HT1080 (cell line): ENCODE measurements at places on chromosomes 16 and 17.

- no peak for DNase-seq
These were observed 128.1 kb downstream of the AIPL1 start for GRCh38 chr17:6306820-6307219.

- DNase-seq: peak; percentile 53
These were observed 22.9 kb upstream of the C16orf87 start for GRCh38 chr16:46853713-46854443.

DNA sequence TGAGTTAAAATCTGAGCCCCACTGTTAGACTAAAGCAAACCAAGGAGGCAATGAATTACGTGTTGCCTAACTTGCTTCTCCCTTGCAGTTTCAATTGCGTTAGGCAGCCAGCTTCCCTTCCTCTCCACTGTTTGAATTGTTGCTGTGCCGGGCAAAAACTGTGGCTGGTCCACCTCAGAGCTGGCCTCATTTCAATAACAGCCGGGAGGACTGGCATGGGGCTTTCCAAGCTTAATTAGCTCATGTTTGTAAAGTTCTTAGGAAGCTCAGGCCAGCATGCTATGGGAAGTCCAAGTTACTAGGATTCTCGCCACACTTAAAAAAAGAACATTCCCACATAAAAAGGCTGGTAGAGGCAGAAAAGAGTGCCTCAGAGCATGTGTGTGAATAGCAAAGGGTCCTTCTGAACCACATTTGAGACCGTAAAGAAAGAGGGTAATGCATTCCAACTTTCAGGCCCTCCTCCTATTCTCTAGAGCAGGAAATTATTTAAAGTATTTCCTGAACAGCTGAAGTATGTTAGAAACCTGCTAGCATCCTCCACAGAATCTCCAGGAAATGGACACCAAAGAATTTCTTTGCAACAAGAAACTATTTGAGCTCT, 79.0 kb upstream of the SMURF2 start:
- peak; percentile 42 for DNase-seq

DNA sequence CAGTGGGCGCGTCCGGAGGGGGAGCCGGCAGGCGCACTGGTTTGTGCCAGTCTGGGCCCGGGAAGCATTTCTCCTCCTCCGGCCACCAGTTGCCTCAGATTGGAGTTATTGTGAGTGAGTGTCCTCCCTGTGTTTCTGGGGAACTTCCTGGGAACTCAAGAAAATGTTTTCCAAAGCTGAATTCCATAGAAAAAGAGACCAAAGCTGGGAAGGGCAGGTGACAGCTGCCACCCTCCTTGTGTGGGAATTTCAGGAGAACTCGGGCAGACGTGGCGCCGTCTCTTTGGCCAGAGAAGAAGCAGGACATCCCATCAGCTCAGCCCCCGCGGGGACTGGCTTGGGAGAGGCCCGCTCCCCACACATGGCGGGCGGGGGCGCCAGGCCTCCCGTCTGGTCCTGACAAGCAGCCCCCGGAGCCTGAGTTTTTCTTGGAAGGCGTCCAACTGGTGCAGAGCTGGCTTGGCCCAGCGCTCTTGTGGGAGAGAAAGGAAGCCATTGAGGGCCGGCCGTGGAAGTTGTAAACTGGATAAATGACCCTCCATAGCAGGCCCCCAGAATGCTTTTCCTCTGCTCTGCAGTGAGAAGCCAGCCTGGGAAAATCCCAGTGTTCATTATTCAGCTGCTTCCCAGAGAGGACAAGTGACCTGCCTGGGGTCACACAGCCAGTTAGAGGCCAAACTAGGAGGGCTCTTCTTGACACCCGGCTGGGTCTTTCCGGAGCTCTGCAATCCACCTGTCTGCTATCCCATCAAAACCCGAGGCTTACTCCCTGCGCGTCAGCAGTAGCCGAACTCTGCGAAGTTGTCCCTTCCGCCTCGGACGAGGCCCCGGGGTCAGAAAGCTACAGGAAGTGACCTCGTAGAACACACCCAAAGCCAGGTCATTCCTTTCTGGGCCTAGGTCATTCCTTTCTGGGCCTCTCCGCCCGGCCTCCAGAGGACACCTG, 39.2 kb upstream of the GSE1 start:
- DNase-seq: no peak

- no peak for DNase-seq
These were observed 20.4 kb downstream of the SDK2 start for GRCh38 chr17:73623818-73624217.

DNA sequence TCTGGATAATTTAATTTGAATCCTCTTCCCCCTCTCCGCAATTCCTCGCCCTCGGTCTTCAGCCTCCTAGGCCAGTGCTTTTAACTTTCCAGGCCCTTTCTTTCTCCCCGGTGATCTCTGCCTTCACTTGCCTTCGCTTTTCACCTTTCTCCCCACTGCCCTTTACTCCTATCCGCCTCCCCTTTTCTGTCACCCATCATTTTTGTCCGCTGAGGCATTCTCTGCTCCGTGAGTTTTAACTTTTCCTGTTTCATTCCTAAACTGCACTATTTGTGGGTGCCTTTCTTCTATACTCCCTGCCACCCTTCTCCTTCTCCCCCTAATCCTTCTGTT, 729 bp downstream of the LONP2 start:
- no peak for DNase-seq

DNA sequence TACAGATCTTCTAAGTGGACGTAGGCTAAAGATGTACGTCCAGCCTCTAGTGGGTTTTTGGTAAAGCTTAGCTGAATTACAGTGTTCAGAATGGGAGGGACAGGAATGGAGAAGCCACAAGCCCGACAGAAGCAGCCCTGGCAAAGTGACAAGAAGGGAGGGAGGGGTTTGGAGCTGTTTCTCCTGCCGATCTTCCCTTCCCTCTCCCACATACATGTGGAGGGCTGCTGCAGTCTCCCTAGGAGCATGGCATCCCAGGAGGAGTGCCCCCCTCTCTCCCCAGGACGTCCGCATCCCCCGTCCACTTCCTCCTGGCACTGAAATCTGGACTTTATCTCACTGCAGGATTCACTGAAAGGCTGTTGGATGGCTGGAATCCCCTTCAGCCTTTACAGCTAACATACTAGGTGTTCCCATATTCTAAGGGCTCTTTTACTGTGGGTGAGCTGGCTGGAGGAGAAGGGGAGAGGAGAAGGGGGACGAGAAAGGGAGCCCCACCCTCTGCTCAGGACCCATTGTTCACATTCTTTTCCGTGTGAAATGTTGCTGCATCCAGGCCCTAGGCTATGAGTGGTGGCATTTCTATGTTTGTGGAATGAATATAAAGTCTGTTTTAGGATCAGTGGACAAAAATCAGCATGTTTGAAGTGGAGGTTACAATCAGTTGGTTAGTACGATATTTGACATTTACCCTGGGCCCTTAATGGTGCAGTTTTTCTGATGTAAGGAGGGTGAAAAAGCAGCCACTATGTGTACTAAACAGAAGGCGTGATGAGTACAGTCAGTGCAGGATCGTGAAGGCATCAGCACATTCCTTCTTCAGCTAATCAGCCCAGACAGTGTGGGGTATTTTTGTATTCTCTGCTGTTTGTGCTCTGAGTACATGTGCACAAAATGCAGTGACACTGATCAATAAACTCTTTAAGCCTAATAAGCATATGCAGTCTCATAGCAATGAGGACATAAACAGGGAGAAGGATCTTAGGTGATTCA, 94.6 kb downstream of the SPECC1 start:
- DNase-seq: no peak

DNA sequence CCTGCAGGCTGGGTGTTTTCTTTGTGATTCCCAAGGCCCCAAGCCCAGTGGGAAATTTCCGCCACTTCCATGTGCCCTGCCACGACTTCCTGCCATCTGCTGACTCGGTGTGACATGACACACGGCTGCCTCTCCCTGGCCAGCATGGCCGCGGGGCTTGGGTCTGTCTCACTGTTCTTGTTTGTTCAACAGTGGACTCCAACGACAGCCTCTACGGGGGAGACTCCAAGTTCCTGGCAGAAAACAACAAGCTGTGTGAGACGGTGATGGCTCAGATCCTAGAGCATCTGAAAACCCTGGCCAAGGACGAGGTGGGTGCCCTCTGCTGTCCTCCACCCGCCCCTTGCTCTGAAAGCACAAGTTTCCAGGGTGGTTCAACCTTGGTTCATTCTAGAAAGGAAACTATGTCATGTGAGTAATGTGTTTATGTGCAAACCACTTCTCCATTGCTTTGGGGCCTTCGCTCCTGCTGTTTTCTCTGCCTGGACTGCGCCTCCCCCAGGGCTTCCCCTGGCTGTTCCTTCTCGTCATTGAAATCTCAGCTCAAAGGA, 26.8 kb downstream of the KNOP1 start:
- peak; percentile 67 for DNase-seq

DNA sequence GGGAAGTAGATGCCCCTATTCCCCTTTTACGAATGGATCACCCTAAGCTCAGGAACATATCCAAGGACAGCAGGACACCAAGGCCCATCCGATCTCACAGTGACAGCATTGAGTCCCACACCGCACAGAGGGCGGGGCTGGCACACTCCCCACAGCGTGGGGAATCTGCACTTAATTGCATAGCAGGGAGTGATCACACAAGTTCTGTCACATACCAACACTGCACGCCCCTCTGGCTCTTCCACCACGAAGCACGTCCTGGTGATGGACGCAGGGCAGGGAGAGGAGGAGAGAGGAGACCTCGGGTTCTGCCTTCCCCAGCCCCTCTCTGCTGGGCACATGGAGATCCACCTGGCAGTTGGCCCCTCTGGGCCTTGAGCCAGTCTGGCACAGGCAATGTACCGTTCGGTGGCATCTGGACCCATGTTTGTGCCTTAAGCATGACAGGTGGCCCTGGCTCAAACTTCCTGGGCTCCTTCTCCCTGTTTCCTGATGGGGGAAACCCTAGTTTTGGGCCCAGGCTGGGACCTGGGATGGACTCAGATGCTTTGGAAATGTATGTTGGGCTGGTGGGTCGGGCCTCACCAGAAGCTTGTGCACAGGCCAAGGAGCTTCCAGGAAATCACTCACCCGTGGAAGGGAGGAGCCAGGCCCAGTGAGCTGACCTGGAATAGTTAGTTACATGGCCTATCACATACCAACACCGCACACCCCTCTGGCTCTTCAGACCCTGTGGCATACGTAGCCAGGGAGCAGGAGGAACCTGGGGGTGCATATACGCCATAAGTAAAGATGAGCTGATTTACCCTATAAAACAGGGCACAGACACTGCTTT, 35.1 kb upstream of the CREBBP start:
- DNase-seq: no peak

GRCh38 chr17:78141437-78142118, 4.6 kb upstream of the C17orf99 start:
- DNase-seq: no peak

DNA sequence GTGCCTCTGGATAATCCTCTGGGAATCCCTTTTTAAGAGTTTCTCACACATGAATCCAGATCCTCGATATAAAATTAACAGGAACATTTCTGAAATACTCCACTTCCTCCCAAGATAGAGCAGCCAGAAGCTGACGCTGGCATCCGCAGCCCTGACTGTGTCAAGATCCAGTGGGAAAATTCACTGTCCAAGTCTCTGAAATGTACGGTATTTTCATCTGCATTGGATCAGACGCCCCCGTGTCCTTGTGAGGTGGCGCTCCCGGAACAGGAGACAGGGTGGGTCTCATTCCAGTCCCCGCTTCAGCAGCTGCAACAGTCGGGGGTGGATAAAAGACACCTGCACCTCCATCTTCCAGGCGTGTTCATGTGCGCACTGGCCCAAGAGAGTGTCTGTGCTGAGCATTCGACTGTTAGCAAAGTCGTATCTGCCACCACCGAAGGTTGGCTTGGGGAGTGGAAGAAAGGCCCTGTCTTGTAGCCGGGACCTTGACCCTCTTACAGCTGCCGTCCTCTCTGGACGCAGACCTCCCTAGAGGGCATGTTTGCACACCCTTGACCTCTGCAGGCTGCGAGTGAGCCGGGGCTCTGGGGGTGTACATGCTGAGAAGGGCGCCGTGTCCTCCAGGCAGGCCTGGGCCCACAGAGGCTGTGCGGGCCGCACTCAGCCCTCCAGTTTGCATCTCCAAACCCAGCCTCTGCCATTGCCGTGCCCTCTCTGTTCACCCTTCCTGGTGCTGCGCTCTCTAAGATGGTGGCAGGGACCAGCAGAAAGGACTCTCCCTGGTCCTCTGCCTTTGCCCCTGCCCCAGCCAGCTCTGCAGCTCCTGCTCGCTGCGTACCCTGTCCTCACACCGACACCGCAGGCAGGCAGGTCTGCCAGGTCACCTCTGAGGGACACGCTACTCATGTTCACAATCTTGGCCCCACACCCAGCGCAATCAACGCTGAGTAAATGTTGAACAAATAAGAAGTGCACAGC, 72.0 kb upstream of the CHMP6 start:
- no peak for DNase-seq

- DNase-seq: no peak
These were observed 174.1 kb downstream of the ZFHX3 start for GRCh38 chr16:72873853-72874252.

DNA sequence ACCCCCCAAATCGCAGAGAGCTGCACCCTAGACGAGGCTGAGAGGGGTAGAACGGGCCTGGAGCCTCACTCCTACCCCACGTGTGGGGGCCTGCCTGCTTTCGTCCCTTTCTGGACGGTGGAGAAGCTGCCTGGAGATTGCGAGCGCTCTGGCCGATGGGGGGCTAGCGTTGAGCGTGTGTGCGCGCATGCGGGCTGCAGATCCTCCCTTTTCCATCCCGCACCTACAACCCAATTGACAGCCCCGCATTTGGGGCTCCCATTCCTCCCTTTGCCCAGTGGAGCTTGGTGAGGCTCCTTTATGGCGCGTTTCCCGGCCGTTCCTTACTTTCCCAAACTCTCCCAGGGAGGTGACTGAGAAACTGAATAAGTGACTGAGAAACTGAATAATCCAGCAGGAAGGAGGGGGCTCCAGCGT, 907 bp upstream of the ESRP2 start:
- no peak for DNase-seq

DNA sequence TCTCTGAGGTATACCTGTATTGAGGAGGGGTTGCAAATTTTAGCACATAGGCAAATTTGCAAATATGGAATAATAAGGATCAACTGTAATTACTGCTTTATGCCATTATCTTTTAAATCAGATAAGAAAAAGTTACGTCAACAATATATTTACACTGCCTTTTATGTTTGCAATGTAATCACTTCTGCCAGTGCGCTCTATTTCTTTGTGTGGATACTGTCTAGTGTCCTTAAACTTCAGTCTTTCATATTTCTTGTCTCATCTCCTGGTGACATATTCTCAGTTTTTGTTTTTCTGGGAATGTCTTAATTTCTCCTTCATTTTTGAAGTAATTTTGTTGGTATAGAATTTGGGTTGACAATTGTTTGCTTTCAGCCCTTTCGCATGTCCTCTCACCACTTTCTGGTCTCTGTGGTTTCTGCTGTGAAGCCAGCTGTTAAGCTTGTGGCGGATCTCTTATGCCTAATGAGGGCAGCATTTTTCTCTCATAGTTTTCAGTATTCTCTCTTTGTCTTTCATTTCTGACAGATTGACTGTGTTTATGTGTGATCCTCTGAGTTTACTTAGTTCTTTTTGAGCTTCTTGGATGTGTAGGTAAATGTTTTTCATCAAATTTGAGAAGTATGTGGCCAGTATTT, 37.6 kb upstream of the ABCC11 start:
- DNase-seq: no peak

- no peak for DNase-seq
These were observed 19.4 kb downstream of the PSME3IP1 start for GRCh38 chr16:57166451-57166850.

DNA sequence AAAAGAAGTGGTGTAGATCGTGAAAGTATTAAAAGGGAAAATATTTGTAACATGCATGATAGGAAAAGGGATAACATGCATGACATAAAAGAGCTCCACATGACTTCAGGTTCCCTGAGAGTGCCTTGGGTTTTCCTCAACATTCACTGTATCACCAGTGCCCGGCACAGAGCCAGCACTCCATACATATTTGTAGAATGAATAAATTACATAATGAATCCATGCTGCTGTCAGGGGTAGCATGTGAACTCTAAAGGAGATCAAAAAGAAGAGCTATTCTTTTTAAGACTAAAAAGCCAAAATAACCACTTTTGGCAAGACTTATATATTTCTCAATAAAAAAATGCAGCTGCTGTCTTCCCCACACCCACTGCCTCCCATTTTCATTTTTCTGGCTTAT, 2.7 kb upstream of the ZNF594 start:
- DNase-seq: no peak
